ENCODE measurements at places on chromosomes 2 and 18.

DNA sequence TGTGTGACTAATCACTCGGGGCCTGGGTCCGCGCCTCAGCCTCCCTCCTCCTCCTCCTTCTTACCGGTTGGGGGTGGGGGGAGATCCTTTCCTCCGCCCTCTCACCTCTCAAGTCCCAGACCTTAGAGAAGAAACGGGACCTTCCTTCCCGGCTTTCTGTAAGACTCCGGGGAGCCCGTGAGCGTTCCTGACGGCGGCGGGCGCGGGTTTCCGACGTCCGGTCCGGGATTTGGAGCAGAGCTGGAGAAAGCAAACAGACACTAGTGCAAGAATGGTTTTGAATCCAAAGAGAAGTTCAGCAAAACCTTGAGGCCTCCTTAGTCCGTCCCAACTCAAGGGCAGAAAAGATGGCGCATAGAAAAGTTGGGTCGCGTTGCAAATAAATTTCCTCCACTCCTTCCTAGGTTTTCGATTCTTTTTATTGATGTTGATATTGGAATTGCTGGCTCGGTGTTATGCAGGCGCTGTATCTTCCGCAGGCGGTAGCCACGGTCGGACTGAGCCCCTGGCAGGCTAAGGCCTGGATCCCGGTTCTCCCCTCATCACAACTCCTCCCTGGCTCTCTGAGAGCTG, 2.0 kb downstream of the DLX1 start:
- no peak for DNase-seq

DNA sequence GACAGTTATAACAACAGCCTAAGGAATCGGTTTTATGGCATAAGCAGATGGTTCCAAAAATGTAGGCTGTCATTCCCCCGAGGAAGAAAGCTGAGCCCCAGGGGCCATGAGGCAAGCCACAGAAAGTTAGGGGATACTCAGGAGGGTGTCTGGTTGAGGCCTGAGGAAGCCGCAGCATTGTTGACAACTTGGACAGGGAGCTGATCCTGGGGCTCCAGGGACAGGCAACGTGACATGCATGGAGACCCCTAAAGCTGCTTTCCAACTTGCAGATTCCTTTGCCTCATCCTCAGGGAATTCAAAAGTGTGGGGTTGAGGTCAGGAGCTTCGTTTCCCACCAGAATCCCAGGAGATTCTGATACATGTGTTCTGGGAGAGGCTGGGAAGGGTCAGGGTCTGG, 20.9 kb downstream of the CELF4 start:
- DNase-seq, result no peak

- no peak for DNase-seq
Observed at GRCh38 chr18:77069482-77069881, 63.1 kb downstream of the MBP start.

GRCh38 chr18:44937960-44938719, 257.5 kb downstream of the SETBP1 start:
- no peak for DNase-seq

DNA sequence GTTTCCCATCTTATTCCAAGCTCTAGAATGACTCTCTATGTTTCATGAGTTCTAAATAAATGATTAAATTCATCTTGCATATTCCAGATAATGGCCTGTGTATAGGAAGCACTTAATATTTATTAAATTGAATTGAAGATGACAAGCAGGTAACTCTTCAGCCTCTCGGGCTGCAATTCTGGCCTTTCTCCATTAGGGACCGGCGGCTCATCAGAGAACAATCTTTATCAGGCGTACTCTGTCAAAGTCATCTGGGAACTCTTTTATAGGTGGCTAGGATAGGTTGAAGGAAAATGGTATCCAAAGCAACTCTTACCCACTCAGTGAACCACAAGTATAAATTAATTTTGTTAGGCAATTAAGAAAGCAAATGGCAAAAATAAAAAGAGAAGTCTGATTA, 308.5 kb downstream of the NOL4 start:
- DNase-seq, result no peak

- DNase-seq, result no peak
Observed at GRCh38 chr2:144747571-144747970, 227.7 kb upstream of the ZEB2 start.

GRCh38 chr18:44409515-44409914, 271.2 kb upstream of the SETBP1 start:
- DNase-seq, result no peak

GRCh38 chr2:81937944-81938343, 1633.4 kb upstream of the LRRTM1 start:
- DNase-seq, result no peak

DNA sequence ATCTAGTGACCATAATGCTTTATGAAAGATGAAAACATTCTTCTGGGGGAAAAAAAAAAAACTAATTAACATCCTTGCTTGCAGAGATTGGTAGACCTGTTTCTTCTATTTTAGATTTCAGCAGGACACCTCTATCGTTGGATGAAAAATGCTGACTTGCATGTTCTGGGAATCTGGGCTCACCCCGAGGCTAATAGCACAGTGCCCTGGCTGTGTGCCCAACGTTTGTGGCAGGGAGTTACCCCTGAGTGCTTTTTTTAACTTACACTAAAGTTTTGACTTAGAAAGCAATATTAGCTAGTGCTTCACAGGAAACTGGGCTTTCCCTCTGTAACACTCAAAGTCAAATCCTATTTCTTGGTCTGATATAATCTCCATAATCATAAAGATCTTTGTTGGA, 233.2 kb downstream of the SLC8A1 start:
- no peak for DNase-seq

DNA sequence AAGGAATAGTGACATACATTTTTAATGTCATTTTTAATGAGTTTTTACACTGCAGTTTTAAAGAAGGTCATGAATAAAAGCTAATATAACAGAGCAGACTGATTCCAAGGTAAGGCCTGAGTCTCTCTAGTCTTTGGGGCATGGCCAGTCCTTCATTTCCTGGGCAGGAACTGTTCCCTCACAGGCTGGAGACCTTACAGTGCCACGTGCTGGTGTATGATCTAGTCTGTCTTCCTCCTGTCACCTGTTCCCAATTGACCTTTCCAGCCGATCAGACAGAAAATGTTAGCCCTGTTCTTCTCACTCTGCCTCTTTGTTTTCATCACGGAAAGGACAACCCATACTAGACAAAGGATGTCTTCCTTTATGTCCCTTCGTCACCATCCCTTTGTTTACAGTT, 33.6 kb downstream of the ZCCHC2 start:
- no peak for DNase-seq

- DNase-seq, result no peak
Observed at GRCh38 chr2:46874236-46874929, 41.2 kb downstream of the MCFD2 start.

- DNase-seq, result no peak
Observed at GRCh38 chr2:19676770-19677169, 225.0 kb downstream of the TTC32 start.

- DNase-seq, result no peak
Observed at GRCh38 chr2:102927854-102928267, 166.0 kb downstream of the TMEM182 start.

GRCh38 chr2:73716543-73717250, 20.4 kb downstream of the TPRKB start:
- no peak for DNase-seq

GRCh38 chr2:233156001-233156400, 95.5 kb upstream of the ATG16L1 start:
- DNase-seq, result no peak

DNA sequence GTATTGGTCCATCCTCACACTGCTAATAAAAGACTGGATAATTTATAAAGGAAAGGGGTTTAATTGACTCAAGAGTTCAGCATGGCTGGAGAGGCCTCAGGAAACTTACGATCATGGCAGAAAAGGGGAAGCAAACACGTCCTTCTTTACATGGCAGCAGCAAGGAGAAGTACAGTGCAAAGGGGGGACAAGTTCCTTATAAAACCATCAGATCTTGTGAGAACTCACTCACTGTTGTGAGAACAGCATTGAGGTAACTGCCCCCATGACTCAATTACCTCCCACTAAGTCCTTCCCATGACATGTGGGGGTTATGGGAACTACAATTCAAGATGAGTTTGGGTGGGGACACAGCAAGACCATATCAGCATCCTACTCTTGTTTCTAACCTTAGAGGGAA, 37.0 kb downstream of the SP100 start:
- DNase-seq, result no peak

DNA sequence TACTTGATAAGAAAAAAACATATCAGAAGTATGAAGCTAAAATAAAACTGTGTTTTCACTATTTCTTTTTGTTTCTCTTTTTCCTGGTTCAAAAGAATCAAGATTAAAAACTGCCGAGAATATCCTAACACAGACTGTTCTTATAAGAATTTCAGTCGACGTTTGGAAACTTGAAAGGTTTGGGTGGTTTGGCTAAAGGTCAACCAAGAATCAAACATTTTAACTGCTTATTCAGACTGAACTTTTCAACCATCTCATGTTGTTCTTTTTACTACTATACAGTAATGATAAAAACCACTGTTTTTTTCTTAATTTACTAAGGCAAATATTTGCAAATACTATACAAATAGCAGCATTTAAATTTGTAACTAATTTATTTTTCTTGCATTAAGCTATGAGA, 308.5 kb upstream of the TFPI start:
- DNase-seq, result no peak

DNA sequence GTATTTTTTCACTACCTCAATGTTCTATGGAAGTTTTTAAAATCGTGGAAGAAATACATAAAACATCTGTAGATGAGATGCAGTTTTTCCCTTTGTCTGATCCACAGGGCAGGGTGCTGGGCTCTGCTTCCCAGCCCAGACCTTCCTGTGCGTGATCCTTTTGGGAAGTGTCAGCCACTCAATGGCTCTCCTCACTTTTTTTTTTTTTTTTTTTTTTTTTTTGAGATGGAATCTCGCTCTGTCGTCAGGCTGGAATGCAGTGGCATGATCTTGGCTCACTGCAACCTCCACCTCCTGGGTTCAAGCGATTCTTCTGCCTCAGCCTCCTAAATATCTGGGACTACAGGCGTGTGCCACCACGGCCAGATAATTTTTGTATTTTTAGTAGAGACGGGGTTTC, 32.8 kb downstream of the SOWAHC start:
- DNase-seq, result no peak

GRCh38 chr2:227324642-227324994, 433 bp upstream of the MFF start:
- no peak for DNase-seq

- no peak for DNase-seq
Observed at GRCh38 chr2:31828891-31829290, 181.9 kb downstream of the MEMO1 start.

DNA sequence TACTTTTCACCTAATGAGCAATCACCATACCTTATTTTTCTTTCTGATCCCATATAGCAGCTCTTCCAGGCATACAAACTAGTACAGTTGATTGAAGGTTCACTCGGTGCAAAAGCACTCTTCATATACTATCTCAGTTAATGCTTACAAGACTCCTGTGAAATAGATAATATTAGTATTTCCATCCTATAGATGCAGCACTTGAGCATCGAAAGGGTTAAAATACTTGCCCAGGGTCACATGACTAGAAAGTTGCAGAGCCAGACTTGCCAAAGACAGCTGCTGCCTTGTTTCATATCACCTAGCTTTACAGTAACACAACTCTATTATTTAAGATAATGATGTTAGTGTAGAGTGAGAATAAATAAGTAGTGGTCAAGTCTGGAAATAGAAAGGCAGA, 466.0 kb upstream of the TNP1 start:
- DNase-seq, result no peak

DNA sequence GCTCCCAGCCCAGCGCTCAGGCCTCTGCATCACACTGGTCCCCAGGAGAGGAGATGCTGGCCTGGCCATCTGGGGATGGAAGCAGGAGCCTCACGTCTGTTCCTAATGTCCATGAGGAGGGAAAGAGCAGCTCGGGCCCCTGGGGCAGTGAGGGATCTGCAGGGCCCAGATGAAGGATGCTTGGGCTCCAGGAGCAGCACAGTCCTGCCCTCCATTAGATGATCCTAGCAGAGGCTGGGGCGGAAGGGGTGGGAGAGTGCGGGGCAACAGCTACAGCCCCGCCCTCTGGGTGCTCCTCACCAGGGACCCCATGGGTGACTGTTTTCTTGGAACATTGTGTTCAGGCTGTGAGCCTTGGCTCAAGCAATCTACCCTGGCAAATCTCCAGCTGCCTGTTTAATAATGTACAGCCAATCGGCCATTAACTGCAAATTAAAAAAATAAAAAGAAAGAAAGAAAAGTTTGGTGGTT, 49.7 kb downstream of the TNS1 start:
- DNase-seq, result peak; percentile 42

DNA sequence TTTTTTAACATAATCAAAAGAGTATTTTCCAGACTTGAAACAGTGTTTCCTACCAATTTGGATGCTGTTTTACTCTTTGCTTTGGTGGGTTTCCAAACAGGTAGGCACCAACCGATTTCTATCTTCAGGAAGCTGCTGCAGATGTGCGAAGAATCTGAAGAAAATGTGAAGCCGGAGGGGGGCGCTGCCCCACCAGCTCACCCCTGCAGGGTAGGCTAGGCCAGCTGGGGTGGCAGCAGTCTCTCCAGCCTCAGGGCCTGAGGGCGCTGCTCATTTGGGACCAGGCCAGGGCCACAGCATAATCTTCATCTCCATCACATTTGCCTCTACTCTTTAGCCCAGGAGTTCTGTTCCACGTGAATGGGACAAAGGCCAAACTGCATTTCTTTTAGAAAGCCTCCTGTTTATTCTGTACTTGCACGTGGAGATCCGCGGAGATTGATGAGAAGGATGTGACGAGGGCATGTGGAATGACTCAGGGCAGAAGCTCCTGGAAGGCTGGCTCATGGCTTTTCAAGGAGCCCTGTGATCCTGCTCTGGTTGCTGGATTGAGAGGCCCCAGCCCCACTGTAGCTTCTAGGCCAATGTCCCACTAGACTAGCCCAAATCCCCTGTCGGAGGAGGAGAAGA, 84.2 kb upstream of the FAM136A start:
- DNase-seq, result no peak

DNA sequence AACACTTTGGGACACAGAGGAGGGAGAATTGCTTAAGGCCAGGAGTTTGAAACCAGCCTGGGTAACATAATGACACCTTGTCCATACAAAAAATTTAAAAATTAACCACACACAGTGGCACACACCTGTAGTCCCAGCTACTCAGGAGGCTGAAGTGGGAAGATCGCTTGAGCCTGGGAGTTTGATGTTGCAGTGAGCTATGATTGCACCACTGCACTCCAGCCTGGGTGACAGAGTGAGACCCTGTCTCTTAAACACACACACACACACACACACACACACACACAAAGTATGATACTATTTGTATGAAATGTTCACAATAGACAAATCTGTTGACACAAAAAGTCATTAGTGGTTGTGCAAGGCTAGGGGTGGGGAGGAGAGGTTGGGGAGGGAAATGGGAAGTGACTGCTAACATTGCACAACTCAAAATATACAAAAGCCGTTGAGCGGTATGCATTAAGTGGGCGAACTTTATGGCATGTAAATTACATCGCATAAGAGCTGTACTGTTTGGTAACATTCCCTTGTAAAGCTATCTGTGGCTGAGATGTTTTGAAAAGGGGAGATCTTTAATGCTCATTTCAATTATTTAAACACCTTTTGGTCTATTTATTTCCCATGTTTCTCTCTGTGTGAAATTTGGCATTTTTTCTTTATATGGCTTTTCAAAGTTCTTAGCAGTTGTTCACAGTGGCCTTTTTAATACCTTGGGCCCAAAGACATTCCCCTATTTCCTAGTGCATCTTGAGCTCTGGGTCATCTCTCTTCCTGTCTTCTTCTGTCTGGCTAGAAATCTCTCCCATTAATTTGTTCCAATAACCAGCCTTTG, 58.9 kb upstream of the ZNF516 start:
- no peak for DNase-seq

All from lower lobe of right lung (tissue), 2 donors.